ENCODE measurements at places on chromosomes 1 and 21.

- DNase-seq = no peak
These were observed 656.7 kb downstream of the AJAP1 start for GRCh38 chr1:5311147-5311546.

DNA sequence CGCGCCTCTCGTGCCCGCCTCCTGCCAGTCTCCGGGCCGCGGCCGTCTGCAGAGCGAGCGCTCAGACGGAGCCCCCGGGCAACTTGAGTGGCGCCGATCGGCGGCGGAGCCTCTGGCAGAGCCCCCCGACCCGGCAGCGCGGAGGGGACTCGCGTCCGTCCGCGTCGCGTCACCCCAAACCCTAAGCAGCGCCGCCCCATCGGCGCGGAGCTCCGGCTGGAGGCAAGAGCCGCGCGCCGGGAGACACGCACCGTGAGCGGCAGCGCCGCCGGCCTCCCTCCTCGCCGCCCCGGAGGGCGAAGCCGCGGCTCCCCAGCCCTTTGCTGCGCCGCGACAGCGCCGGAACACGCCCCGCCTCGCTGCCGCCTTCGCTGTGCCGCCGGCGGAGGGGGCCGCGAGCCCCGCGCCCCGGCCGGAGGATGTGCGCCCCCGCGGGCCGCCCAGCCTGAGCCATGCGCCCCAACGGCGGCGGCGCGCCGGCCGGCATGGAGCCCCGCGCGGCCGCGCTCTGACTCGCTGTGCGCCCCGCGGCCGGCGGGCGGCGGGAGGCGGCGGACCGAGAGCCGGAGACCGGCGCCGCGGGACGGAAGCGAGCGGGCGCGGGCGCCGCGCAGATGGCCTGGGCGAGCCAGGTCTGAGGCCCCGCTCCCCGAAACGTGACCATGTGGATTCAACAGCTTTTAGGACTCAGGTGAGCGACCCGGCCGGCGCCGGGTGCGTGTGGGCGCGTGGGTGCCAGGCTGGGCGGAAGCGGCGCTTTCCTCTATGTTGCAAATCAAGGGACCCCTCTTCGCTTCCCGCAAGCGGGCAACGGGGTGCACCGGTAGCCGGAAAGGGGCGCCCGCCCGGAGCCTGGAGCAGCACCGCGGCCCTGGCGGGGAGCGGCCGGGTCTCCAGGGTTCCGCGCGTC lies 610 bp downstream of the AJAP1 start:
- peak; percentile 62 for DNase-seq

DNA sequence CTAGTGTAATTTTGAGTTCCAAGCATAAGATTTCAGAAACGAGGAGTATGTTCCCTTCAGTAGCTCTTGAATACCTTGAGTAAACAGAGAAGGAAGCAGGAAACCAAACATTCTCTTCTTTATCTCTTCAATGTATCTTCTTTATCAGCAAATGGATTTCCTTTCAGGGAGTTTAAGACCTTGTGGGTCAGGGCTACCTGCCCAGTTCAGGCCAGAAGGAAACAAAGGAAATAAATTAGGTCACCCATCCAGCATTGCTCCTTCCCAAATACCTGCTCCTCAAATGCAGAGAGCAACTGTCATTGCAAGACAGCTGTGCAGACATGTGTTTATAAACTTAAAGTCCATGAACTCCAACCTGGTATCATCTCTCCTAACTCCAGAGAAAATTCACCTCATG lies 130.1 kb upstream of the SOD1 start:
- no peak for DNase-seq

DNA sequence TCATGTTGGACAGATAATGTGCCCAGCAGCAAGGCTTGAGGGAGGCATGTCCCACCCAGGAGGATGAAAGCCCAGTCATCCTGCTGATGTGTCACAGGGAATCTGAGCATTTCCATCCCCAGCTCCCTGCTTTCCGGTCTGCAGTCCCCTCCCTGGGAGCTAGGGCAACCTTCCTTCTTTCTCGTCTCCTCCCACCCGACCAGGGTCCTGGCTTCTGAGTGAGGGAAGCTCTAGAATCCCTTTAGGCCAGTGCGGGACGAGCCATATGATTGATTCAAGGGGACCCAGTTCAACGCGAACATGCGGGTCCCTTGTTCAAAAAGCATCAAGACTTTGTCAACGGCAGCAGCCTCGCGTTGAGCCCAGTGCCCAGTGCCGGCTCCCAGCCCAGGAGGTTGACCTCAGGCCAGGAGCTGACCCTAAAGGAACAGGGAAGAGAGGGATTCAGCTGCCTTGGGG lies 96.7 kb upstream of the TMPRSS2 start:
- DNase-seq = peak; percentile 63

GRCh38 chr1:111505641-111506119 lies 2.2 kb upstream of the ADORA3 start:
- DNase-seq = no peak

- no peak for DNase-seq
These were observed 236.9 kb upstream of the SPAG17 start for GRCh38 chr1:118421868-118422350.

DNA sequence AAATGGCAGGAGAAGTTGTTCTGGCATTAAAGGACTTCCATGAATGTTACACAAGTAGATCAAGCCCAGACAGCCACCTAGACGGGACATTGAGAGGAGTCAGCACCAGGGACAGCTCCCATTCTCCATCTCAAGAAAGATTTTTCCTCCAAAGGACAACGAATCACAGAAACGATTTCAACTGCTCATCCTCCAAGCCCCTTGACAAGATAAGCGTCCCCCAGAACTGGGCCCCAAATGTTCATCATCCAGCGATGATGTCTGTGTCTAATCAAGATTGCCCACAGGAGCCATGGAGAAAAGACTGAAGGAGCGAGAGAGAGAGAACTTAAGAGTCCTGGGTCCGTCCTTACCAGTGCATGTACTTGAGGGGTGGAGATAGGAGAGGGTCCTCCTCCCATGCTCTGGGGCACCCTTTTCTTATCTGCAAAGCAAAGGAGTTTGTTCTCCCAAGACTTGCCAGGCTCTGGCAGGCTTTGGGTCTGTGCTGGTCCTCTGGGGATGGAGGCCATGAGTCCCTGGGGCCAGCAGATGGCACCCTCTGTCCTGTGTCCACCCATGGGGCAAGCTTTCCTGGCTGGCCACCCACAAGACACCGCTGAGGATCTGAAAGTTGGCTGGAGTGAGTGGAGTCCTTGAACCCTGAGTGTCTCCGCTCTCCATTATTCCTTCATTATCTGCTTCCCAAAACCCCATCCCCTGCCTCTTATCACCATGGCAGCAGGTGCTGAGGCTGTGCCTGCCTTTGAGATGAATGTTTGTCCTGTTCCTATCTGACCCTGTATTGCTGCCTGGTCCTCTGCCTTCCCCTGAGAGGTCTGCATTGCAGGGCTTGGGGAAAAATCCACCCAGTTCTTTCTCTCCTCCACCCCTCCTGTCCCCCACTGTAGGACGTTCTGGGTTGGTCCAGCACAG lies 164.6 kb downstream of the ACTL8 start:
- DNase-seq = peak; percentile 62

DNA sequence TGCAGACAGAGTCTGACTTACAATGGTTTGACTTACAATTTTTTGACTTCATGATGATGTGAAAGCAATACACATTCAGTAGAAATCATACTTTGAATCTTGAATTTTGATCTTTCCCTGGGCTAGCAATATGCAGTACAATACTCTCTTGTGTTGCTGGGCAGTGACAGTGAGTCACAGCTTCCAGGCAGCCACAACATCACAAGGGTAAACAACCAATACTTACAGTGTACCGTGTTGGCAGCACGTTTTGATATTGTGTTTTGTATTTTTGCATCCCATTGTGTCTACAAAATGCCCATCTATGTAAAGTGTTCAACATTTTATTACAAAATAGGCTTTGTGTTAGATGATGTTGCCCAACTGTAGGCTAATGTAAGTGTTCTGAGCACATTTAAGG lies 150.9 kb downstream of the NTMT2 start:
- no peak for DNase-seq

- no peak for DNase-seq
These were observed 36.0 kb upstream of the DHCR24 start for GRCh38 chr1:54922921-54923421.

DNA sequence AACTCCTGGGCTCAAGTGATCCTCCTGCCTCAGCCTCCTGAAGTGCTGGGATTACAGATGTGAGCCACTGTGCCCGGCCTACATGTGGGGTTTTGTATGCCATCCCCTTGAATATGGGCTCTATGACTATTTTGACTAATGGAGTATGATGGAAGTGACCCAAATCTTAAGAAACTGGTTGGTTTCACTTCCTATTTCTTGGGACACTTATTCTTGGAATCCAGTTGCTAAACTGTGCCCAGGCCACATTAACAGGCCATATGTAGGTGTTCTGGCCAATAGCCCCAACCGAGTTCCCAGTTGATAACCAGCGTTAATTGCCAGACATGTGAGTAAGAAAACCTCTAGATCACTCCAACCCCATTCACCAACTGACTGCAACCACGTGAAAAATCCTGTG lies 36.3 kb upstream of the CLIC4 start:
- DNase-seq = no peak

DNA sequence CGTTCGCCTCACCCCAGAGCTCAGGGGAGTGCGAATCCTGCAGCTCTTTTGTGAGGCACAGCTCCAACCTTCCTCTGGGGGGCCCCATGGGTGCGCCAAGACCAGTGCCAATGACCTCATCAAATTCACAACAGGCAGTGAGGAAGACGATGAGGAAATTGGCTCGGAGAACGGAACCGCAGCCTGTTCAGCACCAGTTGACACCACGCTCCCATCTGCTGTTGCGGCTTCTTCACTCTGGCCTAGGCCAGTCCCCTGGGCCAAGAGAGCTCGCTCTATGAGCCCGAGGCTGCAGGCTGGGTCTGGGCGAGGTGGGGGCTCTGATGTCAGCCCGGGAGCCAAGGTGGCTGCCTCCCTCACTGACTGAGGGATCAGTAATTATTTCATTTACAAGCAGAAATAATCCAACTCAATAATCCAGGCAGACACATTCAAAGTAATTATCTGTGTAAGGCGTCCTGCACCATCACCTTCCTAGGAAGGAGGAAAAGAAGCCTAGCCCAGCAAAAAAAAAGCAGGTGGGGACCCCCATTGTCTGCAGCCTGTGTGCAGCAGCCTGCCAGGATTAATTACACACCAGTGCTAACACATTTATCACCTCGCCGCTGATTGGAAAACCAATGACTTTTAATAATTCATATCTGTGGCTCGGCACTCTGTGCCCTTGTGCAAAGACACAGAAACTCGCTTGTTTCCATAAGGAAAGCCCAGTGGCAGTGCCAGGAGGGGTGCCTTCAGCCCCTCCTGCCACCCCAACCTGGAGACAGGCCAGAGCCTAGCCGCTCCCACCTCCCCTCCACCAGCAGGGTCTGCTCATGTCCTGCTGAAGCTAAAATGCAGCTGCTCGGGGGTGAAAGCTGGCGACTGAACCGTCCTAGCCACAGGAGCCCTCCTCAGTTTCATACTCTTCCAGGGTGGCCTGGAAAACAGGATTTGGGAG lies 1.9 kb downstream of the PLEKHA6 start:
- DNase-seq = no peak

DNA sequence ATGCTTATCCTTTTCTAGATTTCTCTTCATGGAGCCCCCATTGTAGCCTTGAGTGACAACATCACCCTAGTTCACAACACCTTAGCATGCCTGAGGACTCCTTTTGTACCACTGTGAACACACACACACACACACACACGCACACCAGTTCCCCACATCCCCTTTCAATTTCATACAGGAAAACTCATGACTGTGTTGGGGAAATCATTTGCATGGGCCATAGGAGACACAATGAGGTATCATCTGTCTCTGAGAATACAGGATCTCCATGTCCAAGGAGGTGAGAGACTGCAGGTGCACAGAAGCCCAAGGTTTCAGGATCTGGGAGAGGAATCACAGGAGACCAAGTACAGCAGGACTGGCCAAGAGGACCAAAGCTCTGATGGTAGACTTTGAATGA lies 119.7 kb downstream of the TPTE start:
- no peak for DNase-seq

DNA sequence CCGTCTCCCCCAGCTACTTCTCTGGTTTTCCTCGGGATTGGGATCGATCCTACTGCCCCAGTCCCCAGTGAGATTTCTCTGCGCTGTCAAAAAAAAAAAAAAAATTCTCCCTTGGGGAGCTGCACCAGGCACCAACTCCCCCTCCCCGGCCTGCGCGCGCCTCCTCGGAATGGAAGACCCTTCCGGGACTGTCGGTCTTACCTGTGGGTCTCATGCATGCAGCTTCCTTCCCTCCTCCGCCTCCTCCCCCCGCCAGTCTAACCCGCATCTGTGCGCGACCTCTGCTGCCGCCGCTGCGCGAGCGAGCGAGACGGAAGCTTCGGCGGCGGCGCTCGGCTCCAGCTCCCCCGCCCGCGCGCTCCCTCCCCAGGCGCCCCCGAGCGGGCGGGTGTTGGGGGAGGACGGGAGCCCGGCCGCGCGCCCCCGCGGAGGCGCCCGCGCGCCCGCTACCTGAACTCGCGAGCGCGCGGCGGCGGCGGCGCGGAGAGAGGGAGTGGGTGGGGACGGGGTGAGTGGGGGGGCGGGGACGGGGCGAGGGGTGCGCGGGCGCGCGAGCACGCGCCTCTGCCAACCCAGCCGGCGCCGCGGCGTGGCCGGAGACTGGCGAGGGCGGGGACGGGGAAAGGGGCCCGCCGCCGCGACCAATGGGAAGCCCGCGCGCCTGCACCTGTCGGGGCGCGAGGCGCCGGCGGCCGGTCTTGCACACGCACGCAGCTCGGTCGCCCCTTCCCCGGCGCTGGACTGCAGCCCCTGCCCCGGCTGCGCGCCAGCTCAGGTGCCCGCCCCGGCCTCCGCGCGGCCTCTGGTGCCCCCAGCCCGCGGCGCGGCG lies at the start of gene SUSD4:
SUSD4 (minus strand) TSS at position 321 of the 829 bp plus-strand sequence. CDS start 751 bp downstream, outside the sequence.
- DNase-seq = peak; percentile 90

- peak; percentile 61 for DNase-seq
These were observed 192.8 kb downstream of the PRDM2 start for GRCh38 chr1:13892671-13893325.

DNA sequence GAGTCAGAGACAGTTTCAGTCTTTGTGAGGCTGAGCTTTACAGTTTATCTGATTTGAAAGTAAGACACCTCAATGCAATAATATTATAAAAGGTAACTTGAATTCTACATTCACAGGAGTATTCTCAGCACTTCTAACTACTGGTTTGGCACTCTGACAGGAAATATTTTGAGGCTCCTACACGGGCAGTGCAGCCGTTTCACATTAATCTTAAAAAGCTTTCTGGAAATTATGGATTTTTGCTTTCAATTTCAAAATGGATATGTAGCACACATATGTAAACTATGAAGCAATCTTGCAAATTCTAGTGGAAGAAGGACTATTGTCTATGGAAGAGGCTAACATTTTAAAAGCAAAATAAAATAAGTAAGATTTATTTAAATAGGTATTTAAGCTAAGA lies 262.9 kb upstream of the SNX7 start:
- DNase-seq = no peak

DNA sequence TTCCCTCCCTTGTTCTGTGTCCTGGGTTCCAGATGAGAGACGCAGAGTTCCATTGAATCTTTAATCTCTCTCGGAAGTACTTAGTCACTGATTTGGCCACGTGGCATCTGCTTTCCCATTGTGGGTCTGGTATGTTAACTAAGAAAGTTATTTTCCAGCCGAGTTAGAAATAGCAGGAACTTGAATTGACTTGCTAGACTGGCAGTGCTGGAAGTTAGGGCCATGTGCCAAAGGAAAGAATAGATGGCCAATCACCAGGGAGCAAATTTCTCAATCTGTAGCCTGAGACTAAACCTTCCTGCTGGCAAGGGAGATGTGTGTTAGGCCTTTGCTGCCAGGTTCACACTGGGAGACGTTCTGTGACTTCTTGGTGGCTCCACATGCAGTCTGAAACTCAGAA lies 24.2 kb upstream of the SLFNL1 start:
- DNase-seq = peak; percentile 55

- DNase-seq = no peak
These were observed 44.7 kb downstream of the PLEKHA6 start for GRCh38 chr1:204314893-204315658.
